ENCODE measurements at places on chromosomes 11 and 22.

GRCh38 chr22:43376765-43377547 lies 33.8 kb upstream of the SCUBE1 start:
- DNase-seq, result no peak

GRCh38 chr11:125922156-125922555 lies 17.8 kb downstream of the DDX25 start:
- DNase-seq, result no peak

DNA sequence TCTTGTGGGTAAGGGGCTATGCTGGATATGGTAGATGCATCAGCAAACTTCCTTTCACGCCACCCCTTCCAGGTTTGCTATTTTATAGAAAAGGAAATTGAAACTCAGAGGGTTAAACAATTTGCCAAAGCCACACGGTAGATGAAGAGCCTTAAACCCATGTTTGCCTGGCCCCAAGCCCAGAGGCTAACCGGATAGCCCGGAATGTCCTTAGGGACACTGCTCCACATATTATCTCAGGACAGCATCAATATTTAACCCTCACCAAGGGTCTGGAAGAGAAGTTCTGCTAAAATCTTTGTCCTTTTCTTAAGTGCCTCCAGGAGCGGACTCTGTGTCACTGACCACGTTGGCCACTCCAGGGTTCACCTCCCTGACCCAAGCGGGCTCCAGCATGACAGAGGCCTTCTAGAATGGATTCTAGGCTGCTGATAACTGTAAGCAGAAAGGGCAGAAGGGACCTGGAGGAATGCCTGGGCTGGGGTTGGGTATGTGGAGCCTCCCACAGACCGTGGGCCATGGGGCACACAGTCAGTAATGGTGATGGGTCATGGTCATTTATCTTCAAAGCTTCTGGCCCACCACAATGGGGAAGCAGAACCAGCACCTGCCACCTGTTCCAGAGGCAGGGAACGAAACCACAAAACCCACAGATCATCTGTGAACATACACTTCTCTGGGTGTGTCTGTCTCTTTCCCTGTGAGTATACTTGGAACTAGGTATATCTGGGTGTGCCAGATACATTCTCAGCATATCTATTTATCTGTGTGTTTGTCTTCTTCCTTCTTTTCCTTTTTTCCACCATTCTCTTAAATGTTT lies 5.4 kb upstream of the TMEM86A start:
- no peak for DNase-seq

DNA sequence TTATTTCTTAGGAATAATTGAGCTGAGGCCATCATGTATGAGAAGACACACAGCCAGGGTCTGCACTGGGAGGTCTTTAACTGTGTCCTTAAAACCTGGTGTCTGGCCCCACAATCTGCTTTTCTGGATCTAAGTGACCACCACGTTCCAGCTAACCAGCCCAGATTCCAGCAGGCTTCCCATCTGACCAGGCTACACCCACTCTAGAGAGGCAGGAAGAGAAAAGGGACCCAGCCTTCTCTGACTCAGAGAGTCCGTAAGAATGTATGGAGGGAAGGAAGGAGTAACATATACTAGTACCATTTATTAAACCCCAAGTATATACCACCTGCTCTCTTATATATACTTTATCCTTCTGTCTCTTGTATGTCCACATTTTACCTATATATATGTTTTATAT lies 80.1 kb downstream of the LDLRAD3 start:
- no peak for DNase-seq

DNA sequence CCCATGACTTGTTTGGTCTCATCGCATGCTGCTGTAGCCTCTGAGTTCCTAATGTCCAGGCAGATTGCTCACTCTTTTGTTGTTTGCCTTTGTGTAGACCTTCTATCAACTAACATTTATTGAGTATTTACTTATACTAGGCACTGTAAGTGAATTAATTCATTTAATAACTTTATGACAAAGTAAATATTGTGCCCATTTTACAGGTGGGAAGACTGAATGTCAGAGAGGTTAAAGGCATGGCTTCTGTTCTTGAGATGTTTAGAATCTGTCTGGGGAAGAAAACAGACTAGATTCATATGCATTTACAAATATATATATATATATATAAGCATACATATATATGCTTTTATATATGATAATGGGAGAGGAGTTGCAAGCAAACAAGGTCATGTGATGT lies 27.1 kb downstream of the EHF start:
- no peak for DNase-seq

- no peak for DNase-seq
Measured at GRCh38 chr11:67265633-67266448, 432 bp upstream of the GRK2 start.

DNA sequence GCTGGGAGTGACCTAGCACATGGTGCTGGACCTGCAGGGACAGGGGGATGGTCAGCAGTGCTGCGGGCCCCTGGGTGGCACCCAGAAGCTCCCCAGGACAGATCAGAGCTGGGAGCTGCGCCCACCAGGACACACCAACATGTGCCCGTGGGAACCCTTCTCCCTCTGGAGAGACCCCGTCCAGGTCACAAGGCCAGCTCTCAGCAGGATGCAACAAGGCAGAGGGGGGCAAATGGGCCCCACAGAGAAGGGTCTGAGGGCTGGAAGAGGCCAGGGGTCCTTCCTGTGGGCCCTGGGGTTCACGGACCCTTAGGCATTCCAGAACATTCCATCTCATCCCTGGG lies 6.2 kb downstream of the DUSP8 start:
- no peak for DNase-seq

Measured in NCI-H524 treated with DMSO at 0.1 percent for 48 hours (cell line).